ENCODE measurements at places on chromosomes 13 and 19. TPM values are rescaled to one million over a fixed set of nuclear protein-coding genes. Genes with fewer than 3 reads are reported as not detected.

DNA sequence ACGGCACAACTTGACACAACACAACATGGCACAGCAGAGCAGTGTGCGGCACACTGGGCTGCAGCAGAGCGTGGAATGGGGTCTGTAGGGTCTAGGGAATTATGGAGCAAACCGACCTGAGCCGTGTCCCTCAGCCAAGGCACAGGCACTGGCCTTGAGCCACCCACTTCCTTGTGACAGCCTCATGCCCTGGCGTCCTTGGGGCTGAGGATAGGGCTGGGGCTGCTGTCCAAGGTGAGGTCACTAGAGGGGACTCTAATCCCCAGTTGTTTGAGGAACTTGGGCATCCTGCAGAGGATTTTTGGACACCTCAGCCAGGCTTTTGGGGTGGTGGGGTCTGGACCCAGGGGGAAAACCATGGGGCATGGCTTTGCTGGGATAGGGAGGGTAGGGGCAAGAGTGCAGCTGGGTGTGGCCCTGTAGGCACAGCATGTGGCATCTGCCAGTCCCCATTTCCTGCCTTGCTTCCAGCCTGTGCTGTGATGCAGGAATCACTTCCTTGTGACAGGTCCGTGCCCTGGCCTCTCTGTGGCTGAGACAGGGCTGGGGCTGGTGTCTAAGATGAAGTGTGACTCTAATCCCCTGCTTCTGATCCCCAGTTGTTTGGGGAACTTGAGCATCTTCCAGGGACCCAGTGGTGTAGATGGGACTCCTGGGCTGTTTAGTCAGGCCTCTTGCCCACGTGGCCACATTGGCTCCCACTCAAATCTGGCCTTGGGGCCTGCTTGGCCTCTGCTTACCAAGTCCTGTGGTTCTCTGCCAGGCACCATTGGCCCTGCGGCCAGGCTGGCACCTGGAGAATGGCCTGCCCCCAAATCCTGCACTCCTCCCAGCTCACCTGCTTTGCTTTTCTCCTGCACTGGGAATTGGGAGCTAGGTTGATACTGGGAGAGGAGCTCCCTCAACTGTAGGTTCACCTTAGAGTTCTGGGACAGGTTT, 78.5 kb downstream of the SCGB2B2 start:
- no peak for DNase-seq

GRCh38 chr13:98548230-98548629, 28.7 kb downstream of the STK24 start:
- DNase-seq, result no peak

GRCh38 chr13:111122056-111122455, 6.9 kb downstream of the ARHGEF7 start:
- DNase-seq, result no peak

DNA sequence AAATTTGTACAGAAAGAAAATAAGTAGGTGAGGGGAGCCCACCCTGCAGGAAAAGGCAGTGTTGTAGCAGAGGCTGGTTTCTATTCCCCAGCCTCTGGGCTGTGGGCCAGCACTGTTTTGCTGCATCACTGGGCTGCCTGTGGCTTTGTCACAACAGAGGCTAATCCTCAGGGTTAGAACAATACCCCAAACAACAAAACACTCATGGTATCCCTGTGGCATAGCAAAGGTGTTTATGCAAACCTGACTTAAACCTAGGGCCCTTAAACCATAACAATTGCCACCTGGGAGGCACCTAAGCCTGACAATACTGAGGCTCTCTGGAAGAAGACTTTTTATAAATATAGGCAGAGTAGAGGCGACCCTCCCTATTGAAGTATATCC, 314.7 kb downstream of the OLFM4 start:
- no peak for DNase-seq

DNA sequence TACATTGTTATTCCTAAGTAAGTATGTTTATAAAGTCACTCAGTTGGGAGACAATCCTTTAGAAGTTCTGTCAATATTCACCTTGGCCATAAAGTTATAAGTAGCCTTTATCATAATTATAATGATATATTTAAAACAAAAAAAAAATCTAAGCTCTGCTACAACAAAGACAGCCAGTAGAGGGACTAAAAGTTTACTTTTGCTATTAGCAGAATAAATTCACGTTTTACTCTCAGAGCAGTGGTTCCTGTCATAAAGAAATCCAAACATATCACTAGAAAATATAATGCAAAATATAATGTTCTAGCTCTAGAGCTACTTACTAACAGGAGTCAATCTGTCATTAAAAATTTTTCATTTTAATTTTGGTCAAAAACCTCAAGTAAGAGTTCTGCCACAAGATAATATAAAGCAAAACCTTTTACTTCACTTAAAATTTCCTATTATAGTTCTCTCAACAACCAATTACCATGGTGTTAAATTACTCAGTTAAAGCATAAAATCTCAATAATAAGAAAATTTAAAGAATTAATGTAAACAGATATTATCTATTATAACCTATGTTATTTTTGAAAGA, 17.7 kb downstream of the INTS6 start:
- DNase-seq, result no peak

GRCh38 chr19:3065675-3066357, 3.5 kb upstream of the TLE5 start:
- DNase-seq, result no peak

Gene SLC25A42
- total RNA-seq, result 3.0 TPM

Gene HPN
- total RNA-seq, result 1.6 TPM

Measured in kidney epithelial cell (primary cell).